Left ventricle myocardium inferior (tissue), 1 donor: ENCODE measurements at places on chromosomes 1 and 21. TPM values are rescaled to one million over a fixed set of nuclear protein-coding genes. Genes with fewer than 3 reads are reported as not detected.

DNA sequence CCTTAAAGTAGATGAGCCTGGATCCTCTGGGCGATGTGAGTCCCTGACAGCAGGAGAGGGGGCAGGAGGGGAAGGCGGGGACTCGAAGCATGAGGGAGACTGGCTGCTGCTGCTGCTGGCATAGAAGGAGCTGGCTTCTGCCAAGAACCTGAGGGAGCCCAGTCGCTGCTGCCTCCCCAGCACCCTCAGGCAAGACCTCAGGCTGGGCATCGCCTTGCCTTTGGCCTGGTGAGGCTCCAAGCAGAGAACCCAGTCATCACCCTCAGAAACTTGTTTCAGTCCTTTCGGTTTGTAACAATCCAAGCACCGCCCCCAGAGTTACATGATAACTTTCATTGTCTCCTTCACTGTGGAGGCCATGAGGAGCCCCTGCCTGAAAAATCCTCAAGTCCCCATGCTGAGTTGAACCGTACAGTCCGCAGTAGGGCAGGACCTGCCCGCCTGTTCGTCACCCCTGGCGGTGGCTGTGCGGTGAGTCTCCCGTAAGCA lies 38.8 kb downstream of the POFUT2 start:
- no peak for DNase-seq
- peaks cover 10% of the 10 kb centered on the region for H3K4me1 ChIP-seq
- no peaks in the 10 kb centered on the region for H3K36me3 ChIP-seq
- H3K27ac ChIP-seq, result no peak overlapping the region
- peak overlapping the region; percentile 48 for H3K4me3 ChIP-seq
- H3K27me3 ChIP-seq, result peaks cover 34% of the 10 kb centered on the region

GRCh38 chr21:25578056-25578961 lies 29.0 kb downstream of the MRPL39 start:
- no peaks in the 10 kb centered on the region for H3K27me3 ChIP-seq
- no peak overlapping the region for H3K4me3 ChIP-seq
- DNase-seq, result no peak
- H3K27ac ChIP-seq, result no peak overlapping the region
- H3K36me3 ChIP-seq, result peaks cover 40% of the 10 kb centered on the region
- H3K4me1 ChIP-seq, result no peaks in the 10 kb centered on the region

DNA sequence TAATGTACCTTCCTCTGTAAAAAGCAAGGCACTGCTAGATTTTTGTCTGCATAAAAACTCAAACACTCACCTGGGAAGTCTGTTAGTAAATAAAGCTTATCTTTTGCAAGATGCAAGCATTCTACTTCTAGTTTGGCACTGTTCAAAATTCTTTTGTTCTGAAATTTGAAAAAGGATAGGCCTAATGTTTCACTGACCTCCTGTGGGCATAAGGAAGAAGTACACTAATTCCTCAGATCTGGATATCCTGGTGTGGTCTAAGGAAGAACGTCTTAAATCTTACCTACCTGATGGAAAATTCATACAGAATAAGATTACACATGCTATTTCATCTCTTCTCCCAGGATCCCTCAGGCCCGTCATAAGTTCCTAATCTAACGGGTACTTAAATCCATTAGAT lies 93.5 kb upstream of the CAMK1G start:
- DNase-seq, result no peak
- no peak overlapping the region for H3K4me3 ChIP-seq
- no peaks in the 10 kb centered on the region for H3K4me1 ChIP-seq
- H3K36me3 ChIP-seq, result no peaks in the 10 kb centered on the region

DNA sequence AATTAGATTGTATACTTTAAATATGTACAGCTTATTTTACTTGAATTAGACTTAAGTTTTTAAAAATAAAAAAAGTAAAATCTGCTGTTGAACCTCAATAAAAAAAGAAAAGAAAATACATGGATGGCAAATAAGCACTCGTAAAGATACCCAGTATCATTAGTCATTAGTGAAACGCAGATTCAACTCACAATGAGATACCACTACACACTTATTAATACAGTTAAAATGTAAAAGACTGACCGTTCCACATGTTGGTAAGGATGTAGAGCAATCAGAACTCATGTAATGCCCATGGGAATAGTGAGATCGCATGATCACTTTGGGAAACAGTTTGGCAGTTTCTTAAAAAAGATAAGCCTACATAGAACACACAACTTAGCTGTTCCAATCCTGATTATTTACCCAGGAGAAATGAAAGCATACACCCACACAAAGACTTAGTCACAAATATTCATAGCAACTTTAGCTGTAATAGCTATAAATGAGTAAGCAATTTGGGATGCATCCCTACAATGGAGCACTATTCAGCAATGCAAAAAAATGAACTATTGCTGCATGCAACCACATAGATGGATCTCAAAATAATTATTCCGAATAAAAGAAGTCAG lies 7.3 kb downstream of the SH2D1B start:
- no peaks in the 10 kb centered on the region for H3K36me3 ChIP-seq
- no peaks in the 10 kb centered on the region for H3K4me1 ChIP-seq
- H3K27ac ChIP-seq, result no peak overlapping the region

- no peak overlapping the region for H3K4me3 ChIP-seq
- no peaks in the 10 kb centered on the region for H3K4me1 ChIP-seq
- DNase-seq, result no peak
Measured at GRCh38 chr1:70459496-70460225, 48.6 kb downstream of the CTH start.

GRCh38 chr1:39051956-39052355 lies 25.8 kb downstream of the NDUFS5 start:
- H3K36me3 ChIP-seq, result no peaks in the 10 kb centered on the region
- H3K27me3 ChIP-seq, result no peaks in the 10 kb centered on the region
- H3K4me1 ChIP-seq, result peaks cover 13% of the 10 kb centered on the region
- DNase-seq, result no peak
- no peak overlapping the region for H3K4me3 ChIP-seq

GRCh38 chr1:205954819-205955404 lies 11.7 kb upstream of the SLC26A9 start:
- no peak for DNase-seq
- H3K27ac ChIP-seq, result no peak overlapping the region
- peaks cover 7% of the 10 kb centered on the region for H3K4me1 ChIP-seq
- no peak overlapping the region for H3K4me3 ChIP-seq
- no peaks in the 10 kb centered on the region for H3K36me3 ChIP-seq

DNA sequence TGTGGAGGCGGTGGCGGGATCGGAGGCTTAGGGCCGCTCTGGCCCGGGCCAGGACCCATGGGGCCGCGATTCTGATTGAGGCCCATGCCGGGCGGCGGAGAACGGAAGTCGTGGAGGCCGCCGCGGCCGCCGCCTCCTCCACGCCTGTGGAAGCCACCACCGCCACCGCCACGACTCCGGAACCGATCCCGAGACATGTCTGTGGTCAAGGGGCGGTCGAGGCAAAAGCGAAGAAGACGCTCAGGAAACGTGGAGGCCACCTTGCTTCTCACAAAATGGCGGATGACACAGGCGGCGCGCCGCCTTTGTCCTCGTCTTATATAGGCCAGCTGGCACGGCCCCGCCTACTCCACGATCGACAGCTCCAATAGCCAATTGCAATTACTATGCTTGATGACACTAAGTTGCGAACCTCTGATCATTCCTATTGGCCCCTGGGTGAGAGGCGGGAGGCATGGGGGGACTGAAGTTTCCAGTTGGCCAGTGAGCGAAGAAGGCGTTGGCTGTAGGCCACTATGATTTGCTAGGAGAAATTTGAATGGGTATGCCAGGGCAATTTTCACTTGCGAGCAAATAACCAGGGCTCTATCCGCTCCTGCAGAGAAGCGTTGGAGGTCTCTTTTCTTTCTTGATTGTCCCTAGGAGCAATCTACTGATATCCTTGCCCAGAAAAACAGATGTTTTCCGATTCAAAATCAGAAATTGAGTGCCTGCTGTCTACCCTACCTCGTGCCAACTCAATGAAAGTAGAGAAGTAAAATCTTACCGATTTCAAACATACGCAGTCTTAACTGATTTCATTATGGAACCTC lies at the start of gene SFPQ:
TSS of gene SFPQ (minus strand) at position 293 of the 812 bp plus-strand sequence. CDS start at position 197, 96 bp downstream.
- H3K4me3 ChIP-seq, result peak within 1 kb of the TSS; percentile 100
- DNase-seq, result peak; percentile 95
- peaks cover 51% of the 10 kb centered on the region for H3K4me1 ChIP-seq
- H3K36me3 ChIP-seq, result peaks cover 36% of the 10 kb centered on the region
- H3K27me3 ChIP-seq, result no peaks in the 10 kb centered on the region

Gene FOXD3
- total RNA-seq, result 0.11 TPM

Gene TIAM1
- 1.8 TPM for total RNA-seq

Gene SLC2A5
- 4.2 TPM for total RNA-seq

Gene ST7L
- 12.6 TPM for total RNA-seq

Gene CRTC2
- total RNA-seq, result 19.7 TPM

Gene KCNE2
- total RNA-seq, result not detected
